Activated CD8-positive, alpha-beta memory T cell treated with anti-CD3 and anti-CD28 coated beads for 1 hour (primary cell): ENCODE measurements at places on chromosomes 16 and 17.

GRCh38 chr16:89629827-89630610, 16.6 kb downstream of the DPEP1 start:
- DNase-seq, result no peak

- DNase-seq, result no peak
Observed at GRCh38 chr16:12543700-12544476, 259.8 kb downstream of the CPPED1 start.

- DNase-seq, result no peak
Observed at GRCh38 chr16:4570688-4571321, 14.7 kb downstream of the C16orf96 start.

DNA sequence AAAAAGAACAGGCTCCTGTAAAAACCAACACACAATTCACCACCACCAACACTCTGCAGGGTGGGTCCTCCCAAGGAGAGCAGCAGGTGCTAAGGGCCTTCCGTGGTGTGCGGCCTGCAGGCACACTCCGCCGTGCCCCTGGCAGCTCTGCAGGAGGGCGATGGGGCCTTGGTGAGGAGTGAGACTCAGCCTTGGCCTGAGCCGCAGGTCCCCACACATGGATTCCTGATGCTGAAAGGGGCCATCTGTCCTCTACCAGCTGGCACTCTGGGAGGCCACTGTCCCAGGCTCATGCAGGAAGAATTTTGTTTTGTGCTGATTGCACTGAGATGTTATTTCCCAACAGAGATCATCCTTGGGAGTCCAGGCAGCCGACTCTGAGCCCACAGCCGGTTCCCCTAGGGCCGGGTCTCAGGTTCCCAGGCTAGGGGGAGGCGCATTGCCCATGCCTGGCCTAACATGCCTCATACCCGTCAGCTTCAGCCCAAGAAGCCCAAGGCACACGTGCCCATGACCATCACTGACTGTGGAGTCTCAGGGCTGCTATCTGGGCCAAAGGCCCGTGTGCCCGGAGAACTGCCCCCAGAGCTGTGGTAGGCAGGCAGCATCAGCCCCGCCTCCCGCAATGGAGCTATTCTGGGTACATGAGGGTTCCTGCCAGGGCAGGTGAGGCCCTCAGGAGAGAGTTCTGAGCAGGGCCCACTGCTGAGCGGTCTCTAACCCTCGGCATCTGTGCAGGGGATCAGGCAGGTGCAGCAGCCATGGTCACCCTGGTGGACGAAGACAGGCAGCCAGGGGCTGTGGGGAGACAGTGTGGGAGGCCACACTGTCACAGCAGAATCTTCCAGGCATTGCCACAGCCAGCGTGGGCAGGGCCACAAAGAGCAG, 97.9 kb upstream of the ZNF469 start:
- DNase-seq, result no peak

DNA sequence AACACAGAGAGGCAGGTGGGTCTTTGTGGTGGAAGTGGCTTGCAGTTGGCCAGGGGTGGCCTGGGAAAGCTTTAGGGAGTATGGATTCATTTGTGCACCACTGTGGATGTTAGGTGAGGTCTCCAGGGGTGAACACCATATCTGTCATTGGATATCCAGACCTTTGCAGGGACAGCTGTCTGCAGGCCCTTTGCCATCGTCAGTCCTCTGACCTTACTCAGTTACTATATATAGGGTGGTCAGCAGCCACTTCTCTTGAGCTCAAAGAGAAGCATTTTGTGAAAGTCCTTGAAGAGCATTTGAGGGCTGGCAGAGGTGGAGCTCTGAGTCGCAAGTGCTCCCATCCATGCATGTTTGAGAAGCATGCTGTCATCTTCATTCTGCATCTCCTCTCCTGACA, 40.4 kb downstream of the TMEM11 start:
- DNase-seq, result no peak

- no peak for DNase-seq
Observed at GRCh38 chr16:4265676-4266075, 7.1 kb downstream of the TFAP4 start.

- no peak for DNase-seq
Observed at GRCh38 chr17:17416400-17417360, 60.1 kb upstream of the MED9 start.

- DNase-seq, result no peak
Observed at GRCh38 chr16:4769306-4769638, 2.3 kb upstream of the ZNF500 start.

DNA sequence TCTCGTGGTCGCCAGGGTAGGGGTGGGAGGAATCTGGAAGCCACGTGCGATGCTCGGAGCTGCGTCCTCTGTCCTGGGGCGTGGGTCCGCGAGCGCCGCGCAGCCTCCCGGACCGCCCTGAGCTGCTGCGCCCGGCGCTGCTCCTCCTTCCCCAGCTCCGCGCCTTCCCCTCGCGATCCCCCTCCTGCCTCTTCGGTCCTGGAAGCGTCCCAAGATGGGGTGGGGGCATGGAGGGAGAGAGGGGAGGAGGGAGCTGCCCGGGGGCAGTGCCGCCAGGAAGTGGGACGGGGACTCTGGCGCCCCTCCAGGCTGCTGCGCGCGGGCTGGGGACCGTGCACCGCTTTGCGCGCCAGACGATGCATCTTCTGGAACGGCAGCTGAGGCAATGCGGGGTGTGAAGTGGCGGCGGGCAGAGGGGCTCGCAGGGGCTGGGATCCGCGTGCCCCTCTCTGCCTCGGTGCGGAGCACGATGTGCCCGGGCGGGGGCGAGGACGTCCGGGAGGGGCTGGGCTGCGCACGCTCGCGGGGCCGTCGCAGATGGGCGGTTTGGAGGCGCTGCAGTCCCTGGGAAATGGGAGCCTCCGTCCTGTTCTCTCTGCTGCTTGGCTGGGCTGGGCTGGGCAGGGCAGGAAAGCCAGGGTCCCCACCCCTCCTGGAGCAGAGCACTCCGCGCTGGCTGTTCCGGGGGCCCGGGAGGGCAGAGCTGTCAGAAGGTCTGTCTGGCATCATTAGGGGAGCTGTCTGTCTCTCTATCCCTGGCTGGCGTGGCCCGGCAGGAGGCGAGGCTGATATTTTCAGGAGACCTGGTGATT, 388.0 kb downstream of the SEC14L1 start:
- DNase-seq, result no peak

GRCh38 chr16:83010776-83011720, 384.3 kb downstream of the CDH13 start:
- no peak for DNase-seq

- no peak for DNase-seq
Observed at GRCh38 chr16:24170407-24170806, 85.7 kb upstream of the CACNG3 start.

- no peak for DNase-seq
Observed at GRCh38 chr16:78147911-78148401, 48.5 kb downstream of the WWOX start.
